ENCODE measurements at places on chromosomes 2 and 18.

GRCh38 chr2:68861330-68861729 lies 9.9 kb downstream of the BMP10 start:
- DNase-seq = no peak

DNA sequence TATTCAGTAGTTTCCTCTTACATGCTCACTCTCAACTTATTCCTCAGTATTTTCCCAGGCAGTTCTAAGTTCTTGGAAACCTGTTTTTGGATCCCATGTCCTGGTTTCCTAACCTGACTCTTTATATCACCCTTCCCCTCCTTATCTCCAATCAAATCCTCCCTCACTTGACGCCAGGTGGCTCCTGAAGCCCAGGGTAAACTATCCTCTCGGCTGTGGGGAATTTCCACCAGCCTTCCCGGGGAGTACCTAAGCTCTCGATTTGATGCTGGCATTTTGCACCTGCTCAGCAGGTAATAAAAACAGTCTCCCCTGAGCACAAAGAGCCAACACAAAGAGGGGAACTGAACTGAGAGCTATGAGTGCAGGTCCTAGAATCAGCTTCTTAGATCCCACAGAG lies 538.0 kb downstream of the SLC4A3 start:
- DNase-seq = no peak

DNA sequence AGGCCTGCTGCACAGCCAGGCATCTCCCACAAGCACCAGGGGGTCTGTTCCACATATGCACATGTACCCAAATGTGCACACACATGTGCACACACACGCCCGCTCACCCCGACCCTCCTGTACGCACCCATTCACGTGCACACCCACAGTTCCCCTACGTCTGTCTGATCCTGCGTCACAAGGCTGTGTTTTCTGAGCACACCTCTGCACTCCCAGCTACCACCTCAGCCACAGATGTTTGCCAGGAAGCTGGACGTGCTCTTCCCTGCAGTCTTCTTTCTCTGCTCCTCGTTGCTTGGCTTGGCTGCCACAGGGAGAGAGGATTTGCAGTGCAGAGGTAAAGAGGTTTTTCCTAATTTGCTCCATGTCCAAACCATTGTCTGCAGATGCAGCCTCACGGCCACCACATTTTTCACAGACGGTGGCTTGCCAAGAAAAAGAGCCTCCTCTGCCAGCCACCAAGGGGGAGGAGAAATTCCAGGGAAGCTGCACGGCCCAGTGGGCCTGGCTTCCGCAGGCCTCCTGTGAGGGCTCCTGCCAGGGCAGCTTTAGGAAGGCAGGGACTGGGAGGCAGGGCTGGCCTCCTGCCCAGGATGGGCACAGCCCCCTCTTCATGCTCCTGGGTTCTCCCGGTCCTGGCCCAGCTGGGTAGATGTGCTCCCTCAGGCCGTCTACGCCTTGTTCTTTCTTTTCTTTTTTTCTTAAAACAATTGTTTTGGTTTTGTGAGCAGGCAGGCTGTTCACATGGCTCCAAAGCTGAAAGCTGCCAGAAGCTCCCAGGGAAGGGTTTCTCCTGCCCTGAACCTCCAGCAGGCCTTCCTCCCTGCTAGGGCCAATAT lies 29.3 kb upstream of the HS6ST1 start:
- peak; percentile 91 for DNase-seq

DNA sequence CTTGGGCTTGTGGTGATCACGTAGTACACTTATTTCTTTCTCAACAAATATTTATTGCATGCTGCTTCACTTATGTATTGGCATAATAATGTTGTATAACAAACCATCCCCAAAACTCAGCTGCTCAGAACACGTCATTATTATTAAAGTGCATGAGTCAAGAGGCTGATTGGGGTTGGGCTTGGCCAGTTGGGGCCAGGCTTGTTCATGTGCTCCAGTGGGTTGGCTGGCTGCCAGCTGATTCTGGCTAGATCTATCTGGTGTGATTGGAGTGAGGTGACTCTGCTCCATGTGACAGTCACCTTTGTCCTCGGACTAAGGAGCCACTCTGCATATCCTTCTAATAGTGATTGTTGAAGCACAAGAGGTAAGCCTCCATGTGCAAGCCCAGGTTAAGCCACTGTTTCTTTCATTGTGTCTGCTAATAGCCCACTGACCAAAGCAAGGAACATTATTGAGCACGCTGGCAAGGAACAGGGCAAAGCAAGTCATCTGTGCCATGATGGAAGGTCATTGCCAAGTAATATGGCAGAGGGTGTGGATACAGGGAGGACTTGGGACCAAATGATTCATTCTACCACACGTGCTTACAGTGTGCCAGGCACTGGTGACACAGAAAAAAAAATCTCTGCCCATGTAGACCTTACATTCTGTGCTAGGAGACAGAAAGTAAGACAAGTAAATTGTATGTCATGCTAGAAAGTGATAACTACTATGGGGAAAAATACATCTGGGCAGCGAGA lies 63.3 kb upstream of the TMEM182 start:
- no peak for DNase-seq

GRCh38 chr2:30393510-30393909 lies 53.5 kb upstream of the LCLAT1 start:
- DNase-seq = no peak

DNA sequence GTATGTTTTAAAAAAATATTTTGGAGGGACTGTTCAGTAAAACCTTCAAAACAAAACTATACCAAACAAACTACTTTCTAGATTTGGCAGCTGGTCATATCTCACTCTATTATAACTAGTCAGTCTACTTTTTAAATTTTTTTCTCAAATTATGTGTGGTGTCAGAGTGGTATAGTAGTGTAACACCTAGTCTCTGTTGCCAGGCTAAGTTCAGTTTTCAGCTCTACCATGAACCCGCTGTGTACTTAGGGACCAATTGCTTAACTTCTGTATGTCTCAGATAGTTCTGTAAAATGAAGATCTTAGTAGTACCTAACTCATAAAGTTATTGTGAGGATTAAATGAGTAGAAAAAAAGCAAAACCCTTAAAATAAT lies 54.3 kb downstream of the GPD2 start:
- DNase-seq = no peak
